ENCODE measurements at places on chromosomes 13 and 19. TPM values are rescaled to one million over a fixed set of nuclear protein-coding genes. Genes with fewer than 3 reads are reported as not detected.

- DNase-seq = no peak
Observed at GRCh38 chr19:30212574-30212973, 159.6 kb upstream of the ZNF536 start.

The KIR2DL1 gene
- not detected for total RNA-seq

The PRX gene
- 3.3 TPM for total RNA-seq

DNA sequence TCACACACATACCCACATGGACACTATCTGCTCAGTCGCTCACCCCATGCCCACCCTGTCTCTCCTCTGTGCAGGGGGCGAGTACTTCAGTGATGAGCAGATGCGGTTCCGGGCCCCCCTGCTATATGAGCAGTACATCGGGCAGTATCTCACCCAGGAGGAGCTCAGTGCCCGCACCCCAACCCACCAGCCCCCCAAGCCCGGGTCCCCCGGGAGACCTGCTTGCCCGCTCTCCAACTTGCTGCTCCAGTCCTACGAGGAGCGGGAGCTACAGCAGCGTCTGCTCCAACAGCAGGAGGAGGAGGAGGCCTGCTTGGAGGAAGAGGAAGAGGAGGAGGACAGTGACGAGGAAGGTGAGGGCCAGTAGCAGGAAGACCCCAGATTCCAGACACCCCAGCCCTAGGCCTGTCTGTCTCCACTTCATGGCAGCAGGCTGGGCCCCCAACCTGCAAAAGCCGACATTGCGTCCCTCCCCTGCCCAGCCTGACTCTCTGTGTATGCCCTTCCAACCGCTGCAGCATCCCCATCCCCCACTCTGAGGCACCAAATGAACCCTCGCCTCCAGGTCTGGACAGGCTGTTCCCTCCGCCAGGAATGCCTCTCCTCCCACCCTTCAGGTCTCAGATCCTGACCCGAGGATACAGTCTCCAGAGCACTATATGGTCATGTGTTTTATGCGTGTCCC is 9.7 kb downstream of the CCDC97 start:
- DNase-seq = no peak

GRCh38 chr19:2800506-2800905 is 15.2 kb downstream of the THOP1 start:
- no peak for DNase-seq

GRCh38 chr13:38606699-38607535 is 80.0 kb upstream of the FREM2 start:
- DNase-seq = no peak
